ENCODE measurements at places on chromosomes 2 and 18.

DNA sequence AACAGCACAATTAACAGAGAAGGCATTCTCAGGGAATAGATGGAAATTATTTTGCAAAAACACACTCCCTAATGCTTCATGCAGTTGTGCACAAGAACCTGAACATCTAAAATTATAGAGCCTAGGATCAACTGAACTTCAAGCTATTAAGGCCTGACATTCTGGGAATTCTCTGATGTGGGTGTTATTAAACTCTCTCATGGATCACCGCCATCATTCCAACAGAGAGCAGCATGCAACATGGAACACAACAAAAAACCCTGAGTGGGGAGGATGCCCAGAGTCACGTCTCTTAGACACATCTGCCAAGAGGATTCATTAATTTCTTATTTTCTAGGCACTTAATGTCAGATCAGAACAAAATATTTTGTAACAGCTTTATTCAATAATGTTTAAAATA is 543.8 kb downstream of the ERBB4 start:
- no peak for DNase-seq

GRCh38 chr2:162172802-162173370 is 20.8 kb upstream of the GCG start:
- DNase-seq, result no peak

- no peak for DNase-seq
These were observed 188.0 kb upstream of the PARD3B start for GRCh38 chr2:204357286-204357685.

DNA sequence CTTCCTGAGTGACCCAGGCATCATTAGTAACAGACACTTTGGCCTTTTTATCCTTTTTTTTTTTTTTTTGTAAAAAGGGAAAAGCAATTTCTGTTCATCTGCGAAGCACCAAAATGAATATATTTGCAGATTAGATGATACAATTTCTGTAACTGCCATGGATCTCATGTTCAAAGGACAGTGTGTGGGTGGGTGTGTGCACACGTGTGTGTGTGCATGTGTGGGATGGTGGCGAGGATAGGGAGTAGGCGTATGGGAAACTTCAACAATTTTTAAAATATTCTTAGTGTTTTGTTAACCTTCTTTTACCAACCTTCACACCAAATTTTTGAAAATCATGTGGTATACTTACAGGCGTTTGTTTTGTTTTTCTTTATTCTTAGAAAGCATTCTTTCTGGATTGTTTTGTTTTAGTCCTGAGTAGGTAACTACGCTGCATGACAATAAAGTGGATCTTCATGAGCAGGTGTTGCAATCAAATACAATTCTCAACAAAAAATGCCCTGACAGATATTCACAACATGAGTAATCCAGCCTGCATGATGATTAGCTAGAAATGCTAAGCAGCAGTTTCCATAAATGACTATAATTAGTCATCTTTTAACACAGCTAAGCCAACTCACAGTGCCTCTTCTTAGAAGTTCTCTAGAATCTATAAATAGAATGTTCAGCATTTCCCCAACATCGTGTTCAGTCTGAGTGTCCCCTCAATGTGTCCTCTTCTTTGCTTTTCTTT is 53.5 kb upstream of the RMDN2 start:
- no peak for DNase-seq

GRCh38 chr2:11659851-11660250 is 10.1 kb downstream of the NTSR2 start:
- no peak for DNase-seq

GRCh38 chr2:3036432-3037125 is 341.0 kb downstream of the EIPR1 start:
- DNase-seq, result no peak

GRCh38 chr2:24859968-24860600 is 60.0 kb downstream of the ADCY3 start:
- DNase-seq, result no peak

DNA sequence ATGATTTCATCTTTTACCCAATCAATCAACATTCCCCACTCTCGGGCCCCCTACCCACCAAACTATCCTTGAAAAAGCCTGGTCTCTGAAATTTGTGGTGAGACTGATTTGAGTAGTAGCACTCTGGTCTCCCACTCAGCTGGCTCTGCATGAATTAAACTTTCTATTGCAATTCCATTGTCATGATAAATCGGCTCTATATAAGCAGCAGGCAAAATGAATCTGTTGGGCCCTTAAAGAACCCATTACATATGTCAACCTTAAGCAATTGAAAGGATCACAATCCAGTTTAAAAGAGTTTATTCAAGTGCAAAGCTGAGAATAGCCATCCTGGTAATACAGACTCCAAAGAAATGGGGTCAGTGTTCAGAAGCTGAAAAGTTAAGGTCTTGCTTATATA is 68.2 kb downstream of the NEURL3 start:
- DNase-seq, result no peak

DNA sequence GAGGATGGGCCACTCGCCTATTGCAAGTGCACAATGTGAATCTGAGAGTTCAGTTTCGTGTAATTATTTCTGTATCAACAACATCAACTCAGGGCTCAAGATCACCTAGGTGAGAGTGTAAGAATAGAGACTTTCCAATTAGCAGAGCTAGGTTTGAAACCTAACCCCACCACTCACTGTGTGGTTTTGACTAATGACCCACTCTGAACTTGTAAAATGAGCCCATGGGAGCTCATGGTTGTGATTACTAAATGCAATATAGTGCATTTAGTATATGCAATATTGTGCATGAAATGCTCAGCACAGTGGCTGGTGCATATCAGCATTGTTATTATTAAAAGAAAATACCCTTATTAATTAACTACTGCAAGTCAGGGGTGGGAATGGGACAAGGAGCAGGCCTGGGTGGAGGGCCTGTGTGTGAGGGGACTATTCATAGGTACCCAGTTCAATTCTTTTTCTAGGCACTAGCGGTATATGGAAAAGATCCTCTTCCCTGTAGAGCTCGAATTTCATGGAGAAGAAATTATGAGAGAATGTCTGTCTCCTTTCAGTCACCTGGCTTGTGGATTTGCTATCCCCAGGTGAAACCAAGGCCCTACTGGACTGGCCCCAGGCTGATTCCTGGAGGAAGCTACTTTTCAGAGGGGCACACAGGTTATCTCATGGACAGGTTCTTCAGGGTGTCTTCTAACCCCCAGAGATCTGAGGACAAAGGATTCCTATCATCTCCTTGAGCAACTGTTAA is 169.5 kb downstream of the GFPT1 start:
- DNase-seq, result no peak

DNA sequence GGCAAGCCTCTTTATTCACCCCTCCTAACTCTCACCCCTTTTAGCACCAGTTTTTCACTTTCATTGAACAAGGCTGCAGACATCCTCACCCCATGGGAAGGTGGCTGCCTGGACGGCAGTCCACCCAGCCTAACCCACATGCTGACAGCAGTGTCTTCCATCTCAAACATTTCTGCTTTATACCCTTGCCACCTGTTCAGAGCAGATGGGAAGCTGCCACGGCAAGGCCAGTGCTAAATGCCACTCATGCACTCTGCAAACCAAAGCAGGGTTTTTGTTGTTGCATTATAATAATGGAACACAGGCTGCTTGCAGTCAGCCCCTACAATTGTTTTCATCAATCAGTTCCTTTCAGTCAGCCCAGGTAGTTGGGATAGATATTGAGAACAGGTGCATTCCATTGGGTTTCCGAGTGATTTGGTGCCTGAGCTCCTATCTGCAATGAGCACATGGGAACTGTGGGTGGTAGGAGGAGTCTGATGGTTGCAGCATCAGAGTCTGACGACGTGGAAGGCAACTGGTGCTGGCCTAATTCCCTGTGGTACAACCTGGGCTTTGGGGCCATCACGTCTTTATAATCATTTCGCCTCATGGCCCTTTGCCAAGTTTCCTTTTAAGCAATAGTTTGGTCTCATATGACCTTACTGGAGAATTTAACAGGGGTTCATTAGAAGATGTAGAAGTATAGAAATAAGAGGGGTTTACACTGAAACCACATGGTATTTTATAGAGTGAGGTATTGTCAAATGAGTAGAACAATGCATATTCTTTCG is 252.5 kb upstream of the SP5 start:
- DNase-seq, result no peak

GRCh38 chr2:157296490-157296889 is 29.1 kb downstream of the ERMN start:
- DNase-seq, result no peak

DNA sequence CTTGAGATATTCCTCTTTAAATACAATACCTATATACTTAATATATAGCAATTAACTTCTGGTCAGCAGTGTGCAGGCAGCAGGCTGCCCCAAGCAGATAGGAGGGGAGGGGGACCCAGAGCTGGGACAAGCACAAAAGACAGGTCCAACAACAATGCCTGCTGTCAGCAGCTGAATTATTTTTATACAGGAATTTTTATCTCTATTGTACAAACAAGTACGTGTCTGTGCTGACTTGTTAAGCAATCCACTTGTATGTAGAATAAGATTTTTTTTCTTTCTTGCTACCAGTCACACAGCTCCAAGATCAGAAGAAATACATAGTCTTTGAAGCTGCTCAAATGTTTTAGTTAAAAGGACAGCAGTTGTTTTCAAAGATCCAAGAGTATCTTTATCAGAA is 16.7 kb downstream of the BCL11A start:
- no peak for DNase-seq

DNA sequence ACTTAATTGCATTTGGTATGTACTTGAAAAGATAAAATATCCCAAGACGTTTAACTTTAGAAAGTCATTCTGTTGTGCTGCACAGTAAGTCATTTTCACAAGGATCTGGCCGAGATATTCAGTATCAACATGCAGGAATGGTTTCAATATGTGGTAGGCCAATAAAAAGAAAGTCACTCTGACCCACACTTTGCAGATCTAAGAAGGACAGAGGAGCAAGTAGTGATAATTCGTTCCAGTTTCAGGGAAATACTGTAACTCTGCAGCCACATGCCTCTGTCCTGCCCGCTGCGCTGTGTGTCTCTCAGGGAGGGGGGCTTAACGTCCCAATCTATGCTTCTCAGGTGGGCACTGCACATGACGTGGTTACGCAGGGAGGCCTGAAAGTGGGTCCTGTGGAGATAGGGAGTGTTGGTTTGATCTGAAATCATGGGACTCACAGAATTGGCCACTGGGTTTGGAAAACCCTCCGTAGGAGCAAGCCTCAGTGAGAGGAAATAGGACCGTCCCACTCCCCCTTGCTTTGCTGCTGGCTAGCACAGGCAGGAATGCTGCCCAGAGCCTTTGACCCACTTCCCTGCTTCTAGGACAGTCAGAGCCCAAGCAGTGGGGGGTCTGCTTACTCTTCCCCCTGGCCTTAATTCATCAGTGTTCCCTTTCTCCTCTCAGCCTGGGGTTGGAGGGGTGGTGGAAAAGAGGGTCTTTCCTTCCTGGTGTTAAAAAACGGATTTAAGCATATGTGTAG is 314.7 kb upstream of the SPRED2 start:
- no peak for DNase-seq

DNA sequence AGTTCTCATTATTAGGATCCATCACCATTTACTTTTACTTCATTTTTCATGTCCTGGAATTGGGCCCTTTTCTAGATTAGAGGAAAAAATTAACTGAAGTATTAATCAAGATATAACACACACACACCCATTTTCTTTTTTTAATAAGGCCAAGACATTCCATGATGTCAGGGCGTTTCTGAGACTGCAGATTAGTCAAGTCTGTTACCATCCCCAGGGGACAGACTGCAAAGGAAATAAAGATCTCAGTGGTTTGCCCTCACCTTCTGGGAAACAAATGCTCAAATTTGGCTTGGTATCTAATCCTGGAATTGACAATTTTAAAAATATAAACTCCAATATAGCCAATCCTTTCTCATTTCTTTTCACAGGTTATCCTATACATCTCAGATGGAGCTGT is 27.4 kb downstream of the RMP24 start:
- no peak for DNase-seq

DNA sequence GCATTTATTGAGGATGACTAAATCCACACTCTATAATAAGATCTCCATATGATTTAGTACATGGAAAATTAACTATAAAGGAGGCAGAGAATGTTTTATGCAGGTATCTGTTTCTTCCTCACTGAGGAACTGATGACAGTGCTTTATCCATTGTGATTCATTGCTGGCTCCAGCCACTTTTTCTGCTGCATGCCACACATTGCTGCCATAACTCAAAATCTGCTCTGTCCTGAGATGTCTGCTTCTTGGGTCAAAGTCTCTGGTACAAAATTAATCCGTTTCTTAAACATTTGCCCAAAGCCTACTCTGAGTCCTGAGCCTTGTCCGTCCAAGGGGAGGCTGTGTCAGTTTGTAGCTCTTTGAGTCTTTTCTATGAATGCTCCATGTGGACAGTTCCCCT is 15.5 kb upstream of the ARHGAP28 start:
- no peak for DNase-seq

GRCh38 chr2:86807468-86808275 is 17.0 kb upstream of the CD8A start:
- DNase-seq, result peak; percentile 51

GRCh38 chr2:109005686-109006204 is 16.7 kb upstream of the EDAR start:
- no peak for DNase-seq

DNA sequence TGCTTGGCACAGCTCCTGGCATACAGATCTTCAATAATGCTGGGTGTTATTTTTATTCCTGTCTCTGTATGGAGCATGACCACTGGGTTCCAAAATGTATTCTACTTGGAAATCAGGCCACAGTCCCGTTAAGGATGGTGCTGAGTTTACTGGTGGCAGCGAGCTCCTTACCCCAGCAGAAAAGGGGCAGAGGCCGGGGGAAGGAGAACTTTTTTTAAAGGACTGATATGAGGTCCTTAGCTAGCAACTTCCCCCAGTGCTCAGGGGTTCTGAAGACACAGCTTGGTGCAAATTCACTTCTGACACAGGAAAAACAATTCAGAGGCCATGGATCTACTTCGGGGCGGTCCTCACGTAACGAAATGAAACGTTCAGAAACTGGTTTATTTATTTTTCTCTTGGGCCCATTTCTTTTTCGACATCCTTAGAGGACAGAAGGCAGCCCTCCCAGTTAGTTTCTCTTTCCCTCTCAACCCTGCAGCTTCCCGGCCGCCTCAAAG is 872 bp downstream of the RDH14 start:
- peak; percentile 4 for DNase-seq

DNA sequence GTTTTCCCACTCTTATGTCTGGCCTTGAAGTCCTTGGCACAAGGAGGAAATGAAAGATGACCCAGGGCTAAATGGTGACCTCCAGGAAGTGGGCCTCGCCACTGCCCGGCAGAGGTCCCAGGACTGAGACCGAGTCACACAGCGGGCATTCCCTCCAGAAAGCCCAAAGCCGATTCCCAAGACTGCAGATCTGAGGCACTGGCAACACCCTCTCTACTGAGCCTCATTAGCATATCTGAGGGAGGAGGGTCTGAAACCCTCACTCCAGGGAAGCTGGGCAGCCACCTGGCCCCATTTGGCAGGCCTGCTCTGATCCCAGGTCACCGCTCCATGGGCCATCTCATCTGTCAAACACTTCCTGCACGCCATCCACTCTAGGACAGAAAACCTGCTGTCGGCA is 29.1 kb downstream of the FAM178B start:
- no peak for DNase-seq

GRCh38 chr18:26543373-26543772 is 5.0 kb downstream of the KCTD1 start:
- no peak for DNase-seq

GRCh38 chr2:220893411-220893810 is 678.7 kb downstream of the EPHA4 start:
- no peak for DNase-seq

GRCh38 chr2:202780514-202781021 is 91.0 kb downstream of the ICA1L start:
- DNase-seq, result no peak

Measured in activated T-cell treated with anti-CD3 and anti-CD28 coated beads, Interleukin-2, amount 50 U/mL, for 4 hours (primary cell).